Caco-2 (cell line): ENCODE measurements at places on chromosomes 7 and 10. TPM values are rescaled to one million over a fixed set of nuclear protein-coding genes. Genes with fewer than 3 reads are reported as not detected.

DNA sequence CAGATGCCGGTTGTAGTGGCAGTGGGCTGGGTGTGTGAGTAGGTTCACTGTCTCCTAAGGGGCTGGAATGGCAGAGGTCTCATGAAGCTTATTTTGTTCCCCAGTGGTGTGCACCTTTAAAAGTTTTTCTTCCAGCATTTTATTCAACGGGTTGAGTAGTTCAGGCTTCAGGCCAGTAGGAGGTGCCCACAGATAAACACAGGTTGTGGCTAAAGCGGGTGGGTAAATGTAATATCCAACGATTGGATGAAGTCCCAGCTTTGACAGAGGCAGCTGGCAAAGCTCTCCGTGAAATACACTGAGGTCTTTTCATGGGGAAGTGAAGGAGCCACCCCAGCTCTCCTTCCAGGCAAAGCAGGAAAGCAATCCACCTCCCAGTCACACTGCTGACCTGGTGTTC lies 339.8 kb upstream of the LRRTM3 start:
- no peaks in the 10 kb centered on the region for H3K27me3 ChIP-seq
- no peaks in the 10 kb centered on the region for H3K36me3 ChIP-seq
- H3K4me3 ChIP-seq = no peak overlapping the region
- DNase-seq = peak; percentile 21
- H3K4me1 ChIP-seq = no peaks in the 10 kb centered on the region
- no peak overlapping the region for H3K27ac ChIP-seq

EVX1 gene
- total RNA-seq = not detected in 2 replicates

PLXNA4 gene
- total RNA-seq = 0.43 and 0.58 TPM in 2 replicates

DNA sequence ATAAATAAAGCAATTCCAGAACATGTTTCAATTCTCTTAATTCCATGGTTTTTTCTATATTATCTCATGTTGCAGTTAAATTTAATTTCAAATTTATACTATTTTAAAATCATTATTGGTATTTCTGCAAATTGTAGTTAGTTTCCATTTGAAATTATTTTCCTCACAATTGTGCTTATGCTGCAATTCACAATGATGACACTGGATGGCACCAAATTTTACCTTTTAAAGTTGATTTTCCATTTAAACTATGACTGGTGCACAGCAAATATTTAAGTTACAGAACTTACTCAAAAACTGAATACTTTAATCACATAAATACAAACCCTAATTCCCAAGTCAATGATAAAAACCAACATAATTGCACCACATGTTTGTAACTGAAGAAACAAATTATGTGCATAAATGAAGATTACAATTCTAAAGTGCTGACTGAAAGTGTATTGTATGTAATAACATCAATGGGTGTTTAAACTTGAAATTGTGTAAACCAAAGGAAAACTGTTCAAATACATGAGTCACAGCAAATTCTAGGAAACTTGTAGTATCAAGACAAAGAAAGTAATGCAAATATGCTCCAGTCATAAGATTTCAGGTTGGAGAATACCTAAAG lies 75.3 kb upstream of the AASS start:
- peak; percentile 35 for DNase-seq
- H3K4me3 ChIP-seq = no peak overlapping the region
- H3K36me3 ChIP-seq = no peaks in the 10 kb centered on the region

GJD4 gene
- 0.18 TPM in 1 of 2 replicates, not detected in the other for total RNA-seq

DNA sequence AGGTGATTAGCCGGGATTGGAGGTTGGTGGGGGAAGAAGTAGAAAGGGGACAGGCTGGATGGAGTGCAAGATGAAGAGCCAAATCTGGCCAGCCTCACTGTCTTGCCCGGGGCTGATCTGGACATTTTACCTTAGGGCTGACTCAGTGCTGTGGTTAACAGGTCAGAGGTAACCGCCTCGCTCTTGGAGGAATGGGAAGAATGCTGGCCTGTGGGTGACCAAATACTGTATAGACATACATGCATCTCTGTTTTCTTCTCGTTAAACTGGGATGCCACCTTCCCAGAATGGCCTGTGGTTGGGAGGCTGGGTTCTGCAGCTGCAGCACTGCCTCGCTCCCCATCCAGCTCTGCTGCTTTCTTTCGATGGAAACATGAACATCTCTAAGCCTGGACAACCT lies 120.0 kb downstream of the SEC23IP start:
- no peaks in the 10 kb centered on the region for H3K4me1 ChIP-seq
- no peak overlapping the region for H3K4me3 ChIP-seq
- H3K27me3 ChIP-seq = no peaks in the 10 kb centered on the region

HNRNPF gene
- total RNA-seq = 405 and 423 TPM in 2 replicates

DNA sequence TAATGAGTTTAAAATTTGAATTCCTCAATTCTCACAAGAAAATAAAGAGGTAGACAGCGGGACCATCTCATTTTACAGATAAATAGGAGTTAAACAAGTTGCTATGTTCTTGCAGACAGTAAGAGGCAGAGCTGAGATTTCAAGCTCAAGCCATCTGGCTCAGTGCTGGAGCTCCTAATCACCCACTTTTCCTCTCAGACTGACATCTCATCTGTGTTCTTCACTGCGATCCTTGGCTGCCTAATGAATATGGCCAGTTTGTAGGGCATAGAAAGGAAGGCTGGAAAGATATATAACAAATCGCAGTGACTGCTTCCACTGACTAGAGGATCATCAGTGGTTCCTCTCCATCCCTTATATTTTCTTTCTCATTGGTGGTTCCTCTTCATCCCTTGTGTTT lies 151.2 kb downstream of the MPP7 start:
- H3K36me3 ChIP-seq = no peaks in the 10 kb centered on the region; the same call in 1 of the 2 replicates
- DNase-seq = no peak
- no peaks in the 10 kb centered on the region for H3K27me3 ChIP-seq
- H3K4me3 ChIP-seq = no peak overlapping the region

ADAM8 gene
- total RNA-seq = 13.4 and 16.8 TPM in 2 replicates

ERVW-1 gene
- 0.51 TPM in 1 of 2 replicates, not detected in the other for total RNA-seq

LIPJ gene
- total RNA-seq = not detected in 2 replicates

GRCh38 chr7:51295440-51296245 lies 21.0 kb downstream of the COBL start:
- H3K4me1 ChIP-seq = peaks cover 29% of the 10 kb centered on the region
- no peak overlapping the region for H3K27ac ChIP-seq
- no peaks in the 10 kb centered on the region; the same call in 1 of the 2 replicates for H3K36me3 ChIP-seq
- no peaks in the 10 kb centered on the region for H3K27me3 ChIP-seq
- peak; percentile 50 for DNase-seq
